ENCODE measurements at places on chromosomes 1 and 21.

DNA sequence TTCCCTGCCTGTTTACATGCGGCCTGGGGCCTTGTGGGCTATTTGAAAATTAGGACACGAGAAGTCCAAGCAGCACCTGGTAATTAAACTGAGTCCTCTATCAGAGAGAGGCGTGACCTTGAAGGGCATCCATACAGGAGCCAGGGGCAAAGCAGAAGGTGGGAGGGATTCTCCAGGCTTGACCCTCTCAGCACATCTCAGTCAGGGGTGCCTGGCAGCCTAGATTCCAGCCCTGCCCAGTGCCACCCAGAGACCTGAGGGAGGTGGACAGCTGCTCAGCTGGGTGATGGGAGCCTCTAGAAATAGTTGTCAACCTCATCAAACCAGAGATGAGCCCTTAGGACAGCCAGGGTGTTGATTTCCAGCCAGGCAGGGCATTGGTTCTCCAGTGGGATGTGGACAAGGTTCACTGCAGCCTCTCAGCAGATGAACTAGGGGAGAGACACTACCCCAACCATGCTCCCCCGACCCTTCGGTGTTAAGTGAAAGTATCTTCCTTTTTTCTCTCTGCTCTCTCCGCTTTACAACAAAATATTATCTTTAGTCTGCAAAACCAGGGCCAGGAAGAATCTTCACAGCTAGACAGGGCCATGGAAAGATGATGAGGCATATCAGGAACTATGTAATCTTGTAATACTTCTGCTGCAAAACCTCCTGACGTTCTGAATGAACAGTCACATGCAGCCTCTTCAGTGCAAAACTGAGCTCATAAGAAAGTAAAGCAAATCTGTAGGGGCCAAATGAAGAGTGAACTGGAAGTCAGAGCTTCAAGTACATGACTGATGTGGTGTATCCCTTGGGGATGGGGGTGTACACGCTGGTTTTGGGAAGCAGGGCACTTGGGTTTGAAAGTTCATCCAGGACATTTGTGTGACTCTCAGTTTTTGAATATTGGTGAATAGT lies 35.9 kb upstream of the ATP5PO start:
- no peak for DNase-seq

DNA sequence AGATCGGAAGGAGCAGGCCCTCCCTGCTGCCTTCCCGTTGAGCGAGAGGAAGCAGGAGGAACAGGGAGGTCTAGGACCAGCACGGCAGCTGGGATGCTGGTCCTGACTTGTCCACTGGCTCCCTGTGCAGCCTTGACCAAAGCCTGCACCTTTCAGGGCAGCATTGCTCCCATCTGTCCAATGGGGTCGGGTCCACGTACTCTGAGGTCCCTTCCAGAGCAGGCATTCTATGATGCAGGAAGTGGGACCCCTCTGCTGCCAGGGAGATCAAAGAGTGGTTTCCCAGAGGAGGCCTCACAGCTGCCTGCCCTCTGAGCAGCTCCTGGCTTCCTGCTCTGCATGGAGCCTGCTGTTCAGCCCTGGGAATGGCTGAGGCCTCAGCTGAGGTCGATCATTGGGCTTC lies 21.7 kb upstream of the ZNF362 start:
- no peak for DNase-seq

GRCh38 chr1:171487038-171487437 lies 1.7 kb downstream of the PRRC2C start:
- DNase-seq: no peak

- DNase-seq: no peak
These were observed 158.8 kb downstream of the TOMM20 start for GRCh38 chr1:234969581-234970400.

DNA sequence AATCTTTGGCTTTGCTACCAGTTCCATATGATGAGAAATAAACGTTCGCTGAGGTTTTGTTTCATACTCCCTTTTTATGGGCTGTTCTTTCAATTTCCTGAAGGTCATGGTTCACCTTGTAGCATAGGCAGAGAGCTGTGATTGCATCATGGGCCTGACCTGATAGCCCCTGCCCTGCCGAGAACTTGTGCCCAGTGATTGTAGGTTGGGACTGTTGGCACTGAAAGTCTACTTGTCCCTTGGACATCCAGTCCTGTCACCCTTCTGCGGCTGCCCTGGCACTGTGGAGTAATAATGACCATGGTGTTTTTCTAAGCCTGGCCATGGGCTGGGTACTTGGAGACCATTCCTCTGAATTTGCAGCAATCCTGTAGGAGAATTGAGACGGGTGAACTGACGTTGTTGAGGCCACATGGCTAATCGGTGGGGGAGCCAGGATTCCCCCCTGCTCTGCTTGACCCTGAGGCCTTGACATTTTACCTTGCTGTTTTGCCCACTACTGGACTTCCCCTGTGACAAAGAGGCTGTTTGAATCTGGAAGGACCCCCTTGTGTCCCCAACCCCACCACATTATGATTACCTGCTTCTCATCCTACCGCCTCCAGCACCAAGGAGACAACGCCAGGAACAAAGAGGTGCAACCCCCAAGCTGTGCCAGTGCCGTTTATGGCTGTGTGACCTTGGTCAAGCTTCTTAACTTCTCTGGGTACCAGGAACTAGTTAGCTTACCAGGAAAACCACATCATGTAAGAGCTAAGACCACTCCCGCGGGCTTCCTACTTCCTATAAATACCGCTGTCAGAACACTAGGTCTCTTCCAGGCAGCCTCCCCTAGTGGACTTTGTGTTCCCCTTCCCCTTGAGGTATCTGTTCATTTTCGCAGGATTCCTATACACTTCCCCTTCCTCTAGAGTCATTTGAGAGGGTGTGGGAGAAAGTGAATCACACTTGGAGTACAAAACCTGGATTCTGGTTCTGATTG lies 23.4 kb downstream of the SESN2 start:
- no peak for DNase-seq

DNA sequence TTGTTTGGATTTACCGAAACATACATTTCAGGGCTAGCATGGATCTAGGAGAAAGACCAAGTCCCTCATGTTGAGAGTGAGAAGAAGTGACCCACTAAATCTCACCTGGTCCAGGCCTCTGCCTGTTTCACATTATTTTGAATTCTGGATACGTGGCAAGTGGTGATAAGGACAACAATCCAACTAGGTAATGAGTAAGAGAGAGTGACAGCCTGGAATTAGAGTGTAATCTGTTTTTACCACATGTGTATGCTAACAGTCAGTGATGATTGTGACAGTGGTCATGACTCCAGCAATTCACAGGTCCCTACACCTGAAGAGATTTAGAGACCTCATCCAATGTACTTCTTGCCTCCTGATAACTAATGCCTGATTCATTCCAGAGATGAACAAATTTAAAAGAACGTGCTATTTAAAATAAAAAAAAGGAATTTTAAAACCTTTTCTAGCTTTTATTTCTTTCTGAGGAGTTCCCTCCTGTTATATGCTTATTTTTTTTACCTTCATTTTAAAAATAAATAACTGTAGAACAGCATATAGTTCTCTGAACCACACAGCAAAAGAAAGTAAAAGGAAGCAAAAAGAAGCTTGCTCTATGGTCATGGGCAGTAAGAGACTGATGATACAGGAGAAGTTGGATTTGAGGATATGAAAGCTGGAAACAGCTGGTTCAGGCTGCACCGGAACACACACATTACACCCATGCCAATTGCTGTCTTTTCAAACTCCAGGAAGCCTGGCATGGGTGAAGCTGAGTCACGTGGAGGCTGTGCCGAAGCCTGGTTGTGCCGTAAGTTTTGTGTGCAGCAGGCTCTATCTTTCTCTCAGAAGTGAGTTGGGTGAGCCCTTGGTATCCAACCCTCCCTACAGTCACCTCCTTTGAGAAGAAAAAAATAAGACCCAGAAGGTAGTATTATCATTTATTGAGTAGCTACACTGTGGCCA lies 14.7 kb downstream of the C1orf116 start:
- no peak for DNase-seq

DNA sequence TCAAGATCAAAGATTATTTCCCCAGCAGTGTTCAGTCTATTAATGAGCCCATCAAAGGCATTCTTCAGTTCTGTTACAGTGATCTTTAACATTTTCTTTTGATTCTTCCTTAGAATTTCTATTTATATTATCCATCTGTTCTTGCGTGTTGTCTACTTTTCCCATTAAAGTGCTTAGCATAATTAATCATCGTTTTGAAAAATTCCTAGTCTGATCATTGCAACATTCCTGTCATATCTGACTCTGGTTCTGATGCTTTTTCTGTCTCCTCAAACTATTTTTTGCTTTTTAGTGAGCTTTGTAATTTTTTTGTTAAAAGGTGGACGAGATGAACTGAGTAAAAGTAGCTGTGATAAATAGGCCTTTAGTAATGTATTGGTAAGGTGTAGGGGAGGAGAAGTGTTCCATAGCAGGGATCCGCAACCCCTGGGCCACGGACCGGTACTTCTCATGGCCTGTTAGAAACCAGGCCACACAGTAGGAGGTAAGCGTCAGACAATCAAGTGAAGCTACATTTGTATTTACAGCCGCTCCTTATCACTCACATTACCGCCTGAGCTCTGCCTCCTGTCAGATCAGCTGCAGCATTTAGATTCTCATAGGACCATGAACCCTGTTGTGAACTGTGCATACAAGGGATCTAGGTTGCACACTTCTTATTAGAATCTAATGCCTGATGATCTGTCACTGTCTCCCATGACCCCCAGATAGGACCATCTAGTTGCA lies 163.3 kb downstream of the PIK3R3 start:
- DNase-seq: no peak

- no peak for DNase-seq
These were observed 21.4 kb upstream of the FMO1 start for GRCh38 chr1:171226747-171227370.

DNA sequence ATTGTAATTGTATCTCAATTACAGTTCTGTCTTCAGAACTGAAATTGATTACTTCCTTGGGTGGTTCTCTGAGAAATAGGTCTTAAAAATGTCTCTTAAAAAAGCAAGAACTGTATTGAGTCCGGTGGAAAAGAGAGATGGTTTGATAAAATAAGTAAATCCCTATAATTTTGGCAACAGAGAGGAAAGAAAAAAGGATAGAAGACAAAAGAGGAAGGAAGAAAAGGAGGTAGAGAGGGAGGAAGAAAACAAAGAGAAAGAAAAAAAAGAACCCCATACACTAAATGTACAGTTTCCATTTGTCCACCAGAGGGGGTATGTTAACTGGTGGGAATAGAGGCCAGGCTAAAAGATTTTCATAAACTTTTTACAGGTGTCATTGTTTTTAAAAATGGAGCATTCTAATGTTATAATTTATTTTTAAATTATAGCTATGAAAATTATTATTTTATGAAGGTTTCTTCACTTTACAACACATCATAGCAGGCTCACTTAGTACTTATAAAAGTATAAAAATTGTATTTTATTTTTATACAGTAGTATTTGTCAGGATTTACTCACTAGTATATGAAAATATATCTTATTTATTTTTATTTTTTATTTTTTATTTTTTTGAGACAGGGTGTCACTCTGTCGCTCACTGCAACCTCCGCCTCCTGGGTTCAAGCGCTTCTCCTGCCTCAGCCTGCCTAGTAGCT lies 2.1 kb upstream of the UBE2T start:
- DNase-seq: no peak

- no peak for DNase-seq
These were observed 18.0 kb upstream of the LRRC3 start for GRCh38 chr21:44437371-44437695.

GRCh38 chr1:247332215-247332622 lies 552 bp upstream of the ZNF496 start:
- DNase-seq: peak; percentile 52

DNA sequence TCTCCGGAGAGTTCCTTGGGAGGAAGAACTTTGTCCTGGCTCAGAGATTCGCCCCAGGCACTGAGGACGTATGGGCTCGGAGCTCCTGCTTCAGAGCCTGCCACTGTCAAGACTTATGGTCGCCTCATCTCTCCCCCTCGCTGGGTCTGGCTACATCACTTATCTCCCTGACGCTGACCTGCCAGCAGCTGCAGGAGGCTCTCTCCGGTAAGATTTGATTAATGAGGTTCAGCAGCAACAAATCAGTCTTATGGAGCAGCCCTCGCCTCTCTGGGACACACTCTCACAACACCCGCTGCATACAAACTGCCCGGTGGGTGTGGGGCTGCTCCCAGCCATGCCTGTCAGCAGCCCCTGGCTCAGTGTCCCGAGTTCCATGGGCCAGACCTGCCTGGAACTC lies 297.8 kb downstream of the RRAGC start:
- no peak for DNase-seq

DNA sequence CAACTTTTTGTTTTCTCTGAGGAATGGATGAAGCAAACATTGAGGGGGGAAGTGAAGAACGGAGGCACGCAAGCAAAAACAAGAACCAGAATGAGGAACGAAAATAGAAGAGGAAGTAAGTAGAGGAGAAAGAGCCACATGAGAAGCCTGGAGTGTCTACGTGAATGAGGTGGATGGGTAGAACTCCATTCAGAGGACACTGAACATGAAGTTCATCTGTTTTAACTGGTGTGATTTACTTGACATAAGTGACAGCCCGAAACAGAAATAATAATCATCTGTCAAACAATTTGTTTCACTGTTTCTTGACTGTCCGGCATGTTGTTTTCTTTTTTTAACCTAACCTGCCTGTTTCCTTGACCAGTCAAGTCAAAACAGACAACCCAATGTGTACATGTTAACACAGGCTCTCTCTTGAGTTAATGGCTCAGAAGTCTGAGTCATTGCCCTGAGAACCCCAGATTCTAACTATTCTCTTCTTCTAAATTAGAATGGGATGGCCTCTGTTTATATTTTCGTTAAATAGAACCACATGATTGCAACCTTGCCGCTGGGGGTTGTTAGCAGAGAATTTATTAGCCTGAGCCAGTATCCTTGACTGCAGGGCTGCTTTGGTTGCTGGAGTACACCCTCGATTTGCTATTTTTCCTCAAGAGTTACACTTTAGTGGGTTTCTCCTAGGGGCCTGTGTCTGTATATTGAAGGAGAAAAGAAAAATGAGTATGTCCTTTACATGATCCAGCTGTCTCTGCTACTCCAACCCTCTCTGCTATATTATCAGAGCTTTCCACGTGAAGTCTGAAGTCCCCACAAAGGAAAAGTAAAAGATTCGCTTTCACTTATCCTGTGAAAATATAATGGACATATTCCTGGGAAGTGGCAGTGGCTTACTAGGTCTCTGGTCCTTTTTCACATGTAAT lies 151.7 kb downstream of the ZC3H11B start:
- DNase-seq: no peak

DNA sequence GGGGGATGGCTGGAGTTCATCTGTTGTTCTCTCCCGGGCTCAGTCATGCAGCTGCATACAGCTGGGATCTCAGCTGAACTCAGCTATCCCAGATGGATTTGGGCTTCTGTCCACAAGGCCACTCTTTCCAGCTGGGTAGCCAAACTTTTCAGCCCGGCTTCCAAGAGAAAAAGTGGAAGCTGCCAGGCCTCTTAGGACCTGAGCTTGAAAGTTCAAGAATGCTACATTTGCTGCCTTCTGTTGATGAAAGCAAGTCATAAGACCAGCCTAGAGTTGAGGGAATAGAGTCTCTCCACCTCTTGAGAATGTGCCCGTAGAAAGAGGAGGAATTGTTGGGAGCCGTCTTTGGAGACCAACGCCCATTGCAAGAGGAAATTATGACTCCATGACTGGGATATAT lies 95.3 kb downstream of the C1orf21 start:
- no peak for DNase-seq

DNA sequence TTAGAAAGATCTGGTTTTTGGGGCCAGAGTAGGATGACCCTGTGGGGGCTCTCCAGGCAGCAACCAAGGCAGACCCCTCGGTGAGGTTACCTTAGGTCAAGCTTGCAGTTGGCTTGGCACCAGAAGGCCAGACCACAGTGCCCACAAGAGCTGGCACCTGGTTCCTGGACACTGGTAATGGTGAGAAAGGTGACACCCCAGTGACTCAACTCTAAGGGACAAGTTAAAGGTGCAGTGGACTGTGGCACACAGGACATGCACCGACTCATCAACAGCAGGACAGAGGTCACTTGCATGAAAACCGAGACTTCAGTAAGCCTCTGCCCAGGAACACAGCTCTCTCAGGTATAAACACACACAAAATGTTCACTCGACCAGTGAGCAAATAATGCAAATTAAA lies 6.7 kb downstream of the LRRC38 start:
- no peak for DNase-seq
